SJSA1 (cell line): ENCODE measurements at places on chromosomes 3 and 15. TPM values are rescaled to one million over a fixed set of nuclear protein-coding genes. Genes with fewer than 3 reads are reported as not detected.
A peak's percentile ranks its signal among the peaks of the same experiment; 100 is the strongest.

DNA sequence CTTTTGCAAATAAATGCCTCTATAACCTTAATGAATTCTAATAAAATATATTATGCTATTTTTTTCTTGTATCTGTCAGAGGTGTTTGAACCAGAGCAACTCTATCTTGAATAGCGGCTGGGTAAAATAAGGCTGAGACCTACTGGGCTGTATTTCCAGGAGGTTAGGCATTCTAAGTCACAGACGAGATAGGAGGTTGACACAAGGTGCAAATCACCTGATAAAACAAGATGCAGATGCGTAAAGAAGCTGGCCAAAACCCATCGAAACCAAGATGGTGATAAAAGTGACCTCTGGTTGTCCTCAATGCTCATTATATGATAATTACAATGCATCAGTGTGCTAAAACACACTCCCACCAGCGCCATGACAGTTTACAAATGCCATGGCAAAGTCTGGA lies 990.7 kb downstream of the FHIT start:
- no peak overlapping the region for H3K27ac ChIP-seq
- H3K4me1 ChIP-seq: no peaks in the 10 kb centered on the region
- no peak for DNase-seq
- no peak overlapping the region for H3K4me3 ChIP-seq
- H3K27me3 ChIP-seq: no peaks in the 10 kb centered on the region

DNA sequence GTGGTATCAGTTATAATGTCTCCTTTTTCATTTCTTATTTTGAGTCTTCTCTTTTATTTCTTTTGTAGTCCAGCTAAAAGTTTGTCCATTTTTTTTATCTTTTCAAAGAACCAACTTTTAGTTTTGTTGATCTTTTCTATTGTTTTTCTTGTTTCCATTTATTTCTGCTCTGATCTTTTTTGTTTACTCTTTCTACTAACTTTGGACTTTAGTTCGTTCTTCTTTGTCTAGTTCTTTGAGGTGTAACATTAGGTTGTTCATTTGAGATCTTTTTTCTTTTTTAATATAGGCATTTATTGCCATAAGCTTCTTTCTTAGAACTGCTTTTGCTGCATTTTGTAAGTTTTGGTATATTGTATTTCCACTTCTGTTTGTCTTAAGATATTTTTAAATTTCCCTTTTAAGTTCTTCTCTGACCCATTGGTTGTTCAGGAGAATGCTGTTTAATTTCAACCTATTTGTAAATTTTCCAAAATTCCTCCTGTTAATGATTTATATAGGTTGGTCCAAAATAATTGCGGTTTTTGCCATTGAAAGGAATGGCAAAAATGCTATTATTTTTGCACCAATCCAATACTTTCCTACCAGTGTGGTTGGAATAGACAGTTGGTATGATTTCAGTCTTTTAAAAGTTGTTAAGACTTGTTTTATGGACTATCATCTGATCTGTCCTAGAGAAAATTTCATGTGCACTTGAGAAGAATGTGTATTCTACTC lies 51.2 kb downstream of the KAT2B start:
- H3K4me3 ChIP-seq: no peak overlapping the region
- no peaks in the 10 kb centered on the region for H3K4me1 ChIP-seq
- no peak for DNase-seq
- no peaks in the 10 kb centered on the region for H3K27me3 ChIP-seq
- H3K36me3 ChIP-seq: no peaks in the 10 kb centered on the region

DNA sequence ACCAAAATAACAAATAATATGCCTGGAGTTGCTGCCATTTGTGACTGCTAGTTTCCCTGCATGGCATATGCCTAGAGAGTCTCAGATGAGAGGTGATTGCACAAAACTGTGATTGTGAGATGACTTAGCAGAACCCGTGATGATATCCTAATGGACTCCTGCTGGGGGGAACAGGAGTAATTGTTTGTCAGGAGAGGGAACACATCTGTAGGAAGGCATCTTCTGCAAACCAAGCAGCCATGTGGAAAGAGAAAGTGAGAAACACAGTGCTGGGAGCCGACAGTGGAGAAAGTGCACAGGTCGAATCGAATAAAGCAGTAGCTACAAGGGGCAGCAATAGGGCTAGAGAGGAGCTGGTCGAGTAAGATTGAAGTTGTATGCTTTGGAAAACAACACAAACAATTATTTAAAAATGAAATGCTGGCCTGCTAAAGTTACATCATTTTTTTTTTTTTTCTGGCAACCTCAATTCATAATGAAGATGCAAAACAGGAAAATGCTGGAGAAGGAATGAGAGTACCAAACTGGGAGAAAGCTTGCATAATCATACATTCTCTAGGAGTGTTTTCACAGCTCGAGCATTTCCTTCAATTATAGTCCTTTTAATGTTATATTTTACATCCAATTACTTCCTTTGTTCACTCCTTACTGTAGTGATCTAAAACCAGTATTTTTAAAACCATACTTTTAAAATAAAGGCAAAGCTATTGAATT lies 494.2 kb upstream of the AGTR1 start:
- no peak overlapping the region for H3K27ac ChIP-seq
- H3K4me1 ChIP-seq: no peaks in the 10 kb centered on the region
- H3K27me3 ChIP-seq: no peaks in the 10 kb centered on the region
- H3K4me3 ChIP-seq: no peak overlapping the region

Gene FHIT
- not detected in 2 replicates for total RNA-seq

GRCh38 chr3:106333911-106334618 lies 465.3 kb upstream of the CBLB start:
- H3K4me1 ChIP-seq: no peaks in the 10 kb centered on the region; the same call in 1 of the 2 replicates
- DNase-seq: no peak
- H3K27ac ChIP-seq: no peak overlapping the region
- H3K4me3 ChIP-seq: no peak overlapping the region
- no peaks in the 10 kb centered on the region for H3K27me3 ChIP-seq

Gene POLQ
- total RNA-seq: 8.0 and 9.1 TPM in 2 replicates

DNA sequence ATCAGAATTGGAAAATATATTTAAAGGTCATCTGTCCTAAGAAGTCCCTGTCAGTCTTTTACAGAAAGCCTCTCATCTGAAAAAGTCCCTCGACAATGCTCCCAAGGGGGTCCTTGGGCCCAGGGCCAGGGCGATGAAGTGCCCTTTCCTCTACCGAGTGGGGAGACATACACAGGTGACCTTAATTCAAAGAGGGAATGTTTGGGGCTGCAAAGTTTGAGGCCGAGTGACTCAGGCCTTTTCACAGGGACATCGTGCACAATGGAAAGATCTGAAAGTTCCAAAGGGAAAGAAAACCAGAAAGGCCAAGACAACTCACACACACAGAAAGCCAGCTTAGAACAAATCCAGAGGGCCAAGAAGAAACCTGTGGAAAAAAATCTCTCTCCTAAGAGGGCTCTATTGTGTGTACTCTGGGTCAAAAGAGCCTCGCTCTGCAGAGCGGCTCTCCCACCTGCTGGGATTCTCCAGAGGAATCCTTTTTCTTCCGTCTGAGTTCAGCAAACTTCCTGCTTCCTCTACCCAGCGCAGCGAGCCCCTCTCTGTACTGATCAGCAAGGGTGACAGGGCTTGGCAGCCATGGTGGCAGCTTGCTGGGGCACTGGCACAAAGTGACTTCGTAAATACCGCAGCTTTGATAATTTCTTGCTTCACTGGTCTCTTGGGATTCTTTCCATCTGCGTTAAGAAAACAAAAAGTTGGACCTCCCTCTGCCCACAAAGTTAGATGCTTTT lies 259.1 kb downstream of the OPA1 start:
- peak overlapping the region; percentile 4; the same call in 1 of the 2 replicates for H3K27ac ChIP-seq
- no peak overlapping the region for H3K4me3 ChIP-seq
- H3K36me3 ChIP-seq: no peaks in the 10 kb centered on the region
- no peak for DNase-seq

Gene CCR8
- not detected in 2 replicates for total RNA-seq

Gene UQCC5
- 1.1 and 37.2 TPM in 2 replicates for total RNA-seq

DNA sequence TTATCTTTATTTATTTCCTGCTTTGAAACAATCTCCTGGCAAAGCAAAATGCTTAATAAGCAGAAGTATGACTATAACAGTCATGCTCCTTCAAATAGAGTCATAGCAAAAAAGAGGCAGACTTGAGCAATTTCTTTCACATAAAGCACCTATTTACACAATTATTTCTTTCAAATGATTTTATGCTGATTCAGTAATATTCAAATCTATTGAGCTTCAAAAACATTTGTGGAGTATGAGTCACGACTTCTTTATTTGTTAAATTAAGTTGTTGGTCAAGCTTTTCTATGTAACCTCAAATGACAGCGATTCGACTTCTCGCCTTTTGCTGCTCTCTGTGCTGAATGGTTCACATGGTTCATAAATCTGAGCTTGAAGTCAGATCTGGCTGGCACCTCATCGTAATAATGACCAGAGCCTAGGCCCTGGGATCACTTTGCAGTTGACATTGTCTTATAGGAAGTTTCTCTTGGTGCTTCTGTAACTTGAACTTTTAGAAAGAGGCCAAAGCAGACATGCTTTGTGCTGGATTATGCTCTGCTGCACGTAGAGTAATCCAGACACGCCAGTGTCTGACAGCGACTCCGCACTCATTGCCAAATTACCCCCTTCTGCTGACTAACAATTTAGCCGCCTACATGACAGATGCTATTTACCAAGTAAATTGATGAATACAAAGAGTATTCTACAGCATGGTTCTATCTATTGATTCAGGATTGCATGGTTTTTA lies 139.0 kb downstream of the MCTP2 start:
- H3K4me1 ChIP-seq: no peaks in the 10 kb centered on the region
- no peaks in the 10 kb centered on the region for H3K27me3 ChIP-seq
- H3K4me3 ChIP-seq: no peak overlapping the region
- H3K27ac ChIP-seq: no peak overlapping the region
- no peaks in the 10 kb centered on the region for H3K36me3 ChIP-seq
- no peak for DNase-seq

- H3K27ac ChIP-seq: peak overlapping the region; percentile 46
- peaks cover 57% of the 10 kb centered on the region for H3K4me1 ChIP-seq
- H3K27me3 ChIP-seq: no peaks in the 10 kb centered on the region
- H3K36me3 ChIP-seq: no peaks in the 10 kb centered on the region
Measured at GRCh38 chr15:66798426-66799061, 96.5 kb downstream of the SMAD6 start.

DNA sequence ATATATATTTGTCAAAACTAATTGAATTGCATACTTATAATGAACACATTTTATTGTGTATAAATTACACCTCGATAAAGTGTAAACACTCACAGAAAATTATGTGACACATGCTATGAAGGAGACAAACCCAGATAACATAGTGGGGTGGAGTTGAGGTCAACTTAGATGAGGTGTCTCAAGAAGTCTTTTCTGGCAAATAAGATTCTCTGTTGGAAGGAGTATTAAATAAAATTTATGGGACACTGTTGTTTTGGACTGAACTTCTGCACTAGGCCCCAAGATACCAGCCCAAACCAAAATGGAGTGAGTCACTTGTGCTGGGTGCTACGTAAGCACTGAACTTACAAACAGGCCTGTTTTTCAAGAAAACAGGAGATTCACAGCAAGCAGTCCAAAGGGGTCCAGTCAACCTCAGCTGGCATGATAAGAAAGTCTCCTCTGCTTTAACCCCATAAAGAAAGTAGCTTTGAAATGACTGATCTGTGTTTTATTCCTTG lies 18.7 kb downstream of the ACTC1 start:
- no peak overlapping the region for H3K27ac ChIP-seq
- no peaks in the 10 kb centered on the region for H3K4me1 ChIP-seq
- peaks cover 24% of the 10 kb centered on the region; the same call in 1 of the 2 replicates for H3K27me3 ChIP-seq
- no peak overlapping the region for H3K4me3 ChIP-seq
- no peaks in the 10 kb centered on the region for H3K36me3 ChIP-seq

DNA sequence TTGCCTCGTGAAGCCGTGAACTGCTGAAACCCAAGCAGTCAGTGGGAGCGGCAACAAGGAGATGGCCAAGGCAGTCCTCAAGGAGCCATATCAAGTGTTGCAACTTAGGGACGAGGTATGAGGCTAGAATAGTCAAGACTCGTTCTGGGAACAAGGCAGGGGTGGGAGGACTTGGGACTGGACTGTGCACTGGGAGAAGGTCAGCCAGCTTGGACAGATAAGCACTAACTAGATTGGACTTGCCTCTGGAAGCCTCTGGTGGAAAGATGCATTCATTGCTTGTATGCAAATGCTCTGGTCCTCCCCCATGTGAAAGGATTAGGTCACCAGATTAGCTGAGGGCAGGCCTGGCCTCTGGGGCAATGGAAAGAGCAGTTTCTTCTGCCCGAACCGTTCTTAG lies 123.3 kb upstream of the CTNNB1 start:
- no peak overlapping the region for H3K27ac ChIP-seq
- H3K4me1 ChIP-seq: no peaks in the 10 kb centered on the region
- no peaks in the 10 kb centered on the region for H3K36me3 ChIP-seq
- DNase-seq: no peak
- no peaks in the 10 kb centered on the region for H3K27me3 ChIP-seq

Gene CCDC32
- total RNA-seq: 20.2 and 24.4 TPM in 2 replicates

Gene SLC51A
- not detected in 2 replicates for total RNA-seq

- H3K4me1 ChIP-seq: no peaks in the 10 kb centered on the region
- H3K27me3 ChIP-seq: no peaks in the 10 kb centered on the region
- H3K27ac ChIP-seq: no peak overlapping the region
- DNase-seq: peak; percentile 10
- no peaks in the 10 kb centered on the region for H3K36me3 ChIP-seq
- H3K4me3 ChIP-seq: no peak overlapping the region
Measured at GRCh38 chr15:70569714-70570231, 193.6 kb downstream of the UACA start.

Gene MUSTN1
- total RNA-seq: not detected in 2 replicates

- no peaks in the 10 kb centered on the region for H3K36me3 ChIP-seq
- no peak overlapping the region for H3K4me3 ChIP-seq
- DNase-seq: no peak
- H3K27ac ChIP-seq: peak overlapping the region; percentile 29; the same call in 1 of the 2 replicates
- H3K4me1 ChIP-seq: peaks cover 25% of the 10 kb centered on the region
Measured at GRCh38 chr15:85890620-85890980, 95.9 kb upstream of the KLHL25 start.

DNA sequence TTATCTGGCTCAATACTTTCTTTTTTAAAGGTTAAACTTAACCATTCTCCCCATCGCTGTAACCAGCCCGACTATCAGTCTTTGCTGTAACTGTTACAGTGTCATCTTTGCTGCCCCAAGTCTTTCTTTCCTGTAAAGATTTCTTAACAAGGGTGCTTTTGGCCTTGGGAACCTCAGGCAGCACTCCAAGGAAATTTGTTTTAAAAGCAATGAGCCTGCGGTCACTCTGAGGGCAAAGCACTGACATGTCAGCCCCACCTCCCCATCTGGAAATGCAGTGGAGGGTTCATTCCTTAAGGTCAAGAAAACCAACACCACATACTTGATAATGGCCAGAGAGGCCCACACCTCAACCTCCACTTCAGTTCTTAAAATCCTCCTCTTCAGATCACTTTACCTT lies 3.2 kb downstream of the TRANK1 start:
- H3K27ac ChIP-seq: no peak overlapping the region
- H3K27me3 ChIP-seq: no peaks in the 10 kb centered on the region
- H3K4me1 ChIP-seq: peaks cover 12% of the 10 kb centered on the region
- DNase-seq: no peak

Gene RHOV
- total RNA-seq: not detected in 2 replicates

- no peaks in the 10 kb centered on the region for H3K36me3 ChIP-seq
- H3K27ac ChIP-seq: no peak overlapping the region
- no peaks in the 10 kb centered on the region for H3K4me1 ChIP-seq
- no peak for DNase-seq
- no peak overlapping the region for H3K4me3 ChIP-seq
- H3K27me3 ChIP-seq: no peaks in the 10 kb centered on the region
Measured at GRCh38 chr15:27993996-27994780, 104.9 kb downstream of the OCA2 start.

Gene CCR3
- 0.29 and 0.66 TPM in 2 replicates for total RNA-seq
